ENCODE measurements at places on chromosomes 4 and X.

GRCh38 chr4:143721317-143721716 is 20.8 kb upstream of the FREM3 start:
- DNase-seq = no peak

- no peak for DNase-seq
Observed at GRCh38 chr4:7411896-7412553, 22.7 kb downstream of the PSAPL1 start.

- DNase-seq = peak; percentile 54
Observed at GRCh38 chrX:103464774-103465117, 54.5 kb downstream of the RAB40A start.

- DNase-seq = no peak
Observed at GRCh38 chr4:172543249-172543648, 625.4 kb upstream of the GALNT7 start.

DNA sequence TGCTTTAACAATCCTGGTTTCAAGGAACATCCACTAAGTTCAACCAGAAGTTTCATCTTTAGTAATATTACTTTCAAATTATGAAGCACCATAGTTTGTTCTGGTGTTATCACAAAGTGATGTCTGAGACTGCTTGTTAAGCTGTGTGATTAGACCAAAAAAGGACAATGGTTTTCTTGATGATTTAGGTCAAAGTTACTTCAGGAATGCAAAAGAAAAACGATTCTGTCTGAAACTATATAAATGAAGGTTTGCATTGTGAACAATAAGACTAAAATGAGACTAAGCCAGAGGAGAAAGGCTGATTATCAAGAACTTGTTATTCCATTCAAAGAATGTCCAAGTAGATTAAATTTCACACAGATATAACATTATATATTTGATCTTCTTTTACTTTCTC is 122.4 kb upstream of the ETNPPL start:
- no peak for DNase-seq

- no peak for DNase-seq
Observed at GRCh38 chr4:101348367-101348827, 1.1 kb upstream of the PPP3CA start.

DNA sequence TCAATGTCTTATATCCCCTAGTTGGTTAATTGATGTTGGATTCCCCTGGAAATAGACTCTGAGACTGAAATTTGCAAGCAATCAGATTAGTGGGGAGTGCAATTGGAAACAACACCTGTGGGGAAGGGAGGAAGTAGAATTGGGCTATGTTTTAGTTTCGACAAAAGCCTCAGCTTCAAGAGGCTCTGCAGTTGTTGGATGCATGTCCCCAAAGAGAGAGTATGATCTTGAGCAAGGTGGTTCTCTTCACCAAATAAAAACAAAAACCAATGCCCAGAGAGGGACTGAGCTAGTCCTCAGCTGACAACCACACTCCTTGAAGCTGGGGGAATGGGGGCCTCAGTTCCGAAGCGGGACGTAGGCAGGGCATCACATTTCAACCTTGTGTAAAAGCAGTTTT is 77.1 kb downstream of the PRKG2 start:
- DNase-seq = no peak

GRCh38 chr4:67934628-67935027 is 28.7 kb downstream of the TMPRSS11A start:
- no peak for DNase-seq

GRCh38 chr4:53919535-53919934 is 144.9 kb downstream of the CHIC2 start:
- no peak for DNase-seq

- DNase-seq = no peak
Observed at GRCh38 chr4:100169491-100170485, 20.5 kb downstream of the DDIT4L start.

DNA sequence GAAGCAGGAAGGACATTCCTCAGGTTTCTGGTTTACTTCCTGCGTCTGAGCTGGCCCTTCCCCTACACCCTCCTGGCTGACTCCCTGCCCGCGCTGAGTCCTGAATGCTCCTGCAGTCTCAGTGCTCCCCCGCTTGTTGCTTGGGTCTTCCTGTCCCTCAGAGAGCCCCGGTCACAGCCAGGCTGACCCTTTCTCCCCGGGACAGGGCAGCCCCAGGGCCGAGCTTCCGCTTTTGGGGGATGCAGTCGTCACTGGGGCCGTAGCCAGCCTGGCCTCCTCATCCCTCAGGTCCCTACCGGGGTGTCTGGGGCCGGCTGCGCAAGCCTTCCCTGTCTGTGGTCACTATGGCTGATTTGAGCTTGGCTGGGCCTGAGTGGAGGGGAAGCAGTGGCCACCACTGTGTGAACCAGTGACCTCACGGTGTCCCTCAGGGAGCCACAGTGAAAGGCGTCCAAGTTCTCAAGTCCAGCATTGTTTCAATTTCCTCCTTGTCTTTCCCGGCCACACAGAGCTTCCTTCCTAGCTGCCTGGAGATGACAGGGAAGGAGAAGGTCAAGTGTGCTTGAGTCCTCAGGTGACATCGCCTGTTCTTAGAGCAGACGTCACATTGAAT is 34.1 kb upstream of the ASMTL start:
- no peak for DNase-seq

GRCh38 chr4:133483600-133484246 is 334.6 kb downstream of the PCDH10 start:
- DNase-seq = no peak

DNA sequence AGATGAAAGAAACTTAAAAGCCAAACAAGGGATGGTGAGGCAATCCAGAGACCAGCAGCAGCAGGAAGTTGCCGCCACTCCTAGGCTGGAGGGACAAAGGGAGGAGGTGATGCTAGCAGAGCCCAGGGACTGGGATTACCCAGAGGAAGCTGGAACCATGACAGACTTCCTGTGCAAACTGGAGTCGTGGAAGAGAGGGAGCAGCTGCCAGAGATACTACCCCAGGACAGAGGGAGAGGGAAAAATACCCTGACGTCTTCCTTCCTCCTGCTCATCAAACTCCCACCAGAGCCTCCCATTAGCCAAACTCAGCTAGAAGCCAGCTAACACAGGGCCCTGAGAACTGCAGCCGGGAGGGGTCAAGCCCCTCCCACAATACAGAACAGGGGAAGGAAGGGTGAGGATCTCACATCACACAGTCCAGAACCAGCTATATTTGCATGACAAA is 101.2 kb upstream of the KLF3 start:
- DNase-seq = no peak

DNA sequence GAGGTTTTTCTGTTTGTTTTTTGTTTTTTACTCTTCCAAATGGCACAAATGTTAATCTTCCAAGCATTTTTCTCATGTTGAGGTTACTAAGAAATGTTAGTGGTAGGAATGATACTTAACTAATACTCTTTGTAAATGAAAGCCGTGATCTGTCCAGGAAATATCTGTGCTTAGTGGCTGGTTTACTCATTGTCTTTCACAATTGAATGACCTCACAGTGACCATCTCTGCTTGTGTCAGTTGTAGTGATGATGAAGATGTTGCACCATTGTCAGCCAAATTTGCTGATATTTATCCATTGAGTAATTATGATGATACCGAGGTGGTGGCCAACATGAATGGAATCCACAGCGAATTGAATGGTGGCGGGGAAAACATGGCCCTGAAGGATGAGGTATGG is 93.5 kb downstream of the TNIP2 start:
- no peak for DNase-seq

- DNase-seq = no peak
Observed at GRCh38 chrX:15607067-15607466, 6.3 kb upstream of the ACE2 start.

GRCh38 chrX:23114241-23114640 is 114.5 kb downstream of the DDX53 start:
- DNase-seq = no peak

- no peak for DNase-seq
Observed at GRCh38 chrX:31213941-31214340, 142.1 kb upstream of the FTHL17 start.

GRCh38 chr4:123877551-123877950 is 481.0 kb downstream of the SPRY1 start:
- DNase-seq = no peak

- no peak for DNase-seq
Observed at GRCh38 chr4:186688150-186688943, 35.3 kb downstream of the FAT1 start.

DNA sequence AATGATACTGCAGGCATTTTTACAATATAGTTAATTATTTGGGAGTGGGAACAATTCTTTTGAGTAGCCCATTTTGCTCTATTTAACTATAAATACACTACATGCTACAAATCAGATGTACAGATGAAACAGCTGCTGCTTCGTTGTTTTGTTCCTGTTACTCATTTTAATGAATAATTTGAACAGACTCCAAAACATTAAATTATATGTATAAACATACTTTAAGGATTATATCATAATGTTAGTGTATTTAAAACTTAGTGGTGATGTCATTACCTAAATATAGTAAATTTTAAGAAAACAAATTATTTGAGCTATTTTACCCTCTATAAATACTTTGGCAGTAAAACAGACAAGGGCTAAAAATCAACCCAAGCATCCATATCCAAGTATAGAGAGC is 60.7 kb downstream of the GAB1 start:
- no peak for DNase-seq

- no peak for DNase-seq
Observed at GRCh38 chrX:39601231-39602177, 496.3 kb downstream of the BCOR start.

- no peak for DNase-seq
Observed at GRCh38 chrX:147565237-147565636, 346.5 kb upstream of the FMR1 start.

GRCh38 chr4:138010639-138011038 is 231.5 kb downstream of the SLC7A11 start:
- no peak for DNase-seq

DNA sequence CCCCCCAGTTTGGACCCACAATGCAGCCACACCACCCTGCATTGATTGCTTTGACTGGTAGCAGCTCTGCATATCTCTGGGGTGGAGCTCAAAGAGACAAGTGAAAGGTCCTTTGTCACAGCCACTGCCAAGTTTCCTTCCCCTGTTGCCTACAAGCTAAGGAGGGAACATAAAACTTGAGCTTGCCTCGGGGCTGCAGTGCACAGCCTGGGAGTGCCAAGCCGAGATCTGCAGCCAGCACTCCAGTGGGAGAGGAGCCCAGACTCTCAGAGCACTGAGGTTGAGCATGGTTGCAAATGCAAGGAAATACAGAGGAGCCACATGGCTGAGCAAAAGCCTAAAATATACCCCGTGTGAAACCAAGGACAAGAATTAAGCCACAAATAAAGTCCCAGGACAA is 142.2 kb downstream of the DKK2 start:
- no peak for DNase-seq

GRCh38 chrX:70452143-70452733 is 7.6 kb downstream of the DLG3 start:
- DNase-seq = peak; percentile 19

DNA sequence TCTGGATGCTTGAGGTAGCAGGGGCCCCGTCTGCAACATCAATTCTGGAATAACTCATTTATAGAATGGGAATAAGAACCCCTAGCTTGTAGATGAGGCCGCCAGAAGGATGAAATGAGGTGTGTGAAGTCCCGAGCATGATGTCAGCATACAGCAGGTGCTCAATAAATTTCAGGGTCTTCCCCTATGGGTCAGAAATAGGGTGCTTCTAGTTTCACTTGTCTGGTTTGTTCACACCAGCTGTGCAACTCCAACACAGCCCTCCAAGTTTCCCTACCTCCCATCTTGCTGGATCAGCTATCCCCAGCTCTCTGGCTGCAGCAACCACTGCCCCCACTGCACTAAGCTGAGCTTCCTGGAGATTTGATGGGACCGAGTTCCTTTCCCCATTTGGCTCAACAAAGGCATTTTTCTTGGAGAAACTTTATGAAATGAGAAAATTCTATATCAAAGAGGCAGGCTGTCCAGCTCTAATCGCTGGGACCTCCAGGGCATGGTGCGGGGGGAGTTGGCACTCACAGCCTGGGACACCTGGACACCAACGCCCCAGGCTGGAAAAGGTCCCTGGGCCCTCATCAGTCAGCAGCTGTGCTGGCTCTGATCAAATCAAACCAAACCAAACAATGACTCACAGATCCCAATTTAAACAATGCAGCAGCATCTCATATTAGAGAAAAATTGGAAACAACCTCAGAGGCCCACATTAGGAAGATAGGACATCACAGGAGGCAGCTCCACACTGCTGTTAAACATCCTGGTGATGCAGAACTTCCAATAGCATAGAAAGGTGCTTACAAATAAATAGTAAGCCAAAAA is 13.3 kb downstream of the SLC2A9 start:
- DNase-seq = no peak

- no peak for DNase-seq
Observed at GRCh38 chr4:102390438-102390837, 45.2 kb upstream of the SLC39A8 start.

- no peak for DNase-seq
Observed at GRCh38 chr4:120973207-120973606, 50.7 kb upstream of the PRDM5 start.

All from stimulated activated naive CD4-positive, alpha-beta T cell (primary cell).